ENCODE measurements at places on chromosomes 7 and 10. TPM values are rescaled to one million over a fixed set of nuclear protein-coding genes. Genes with fewer than 3 reads are reported as not detected.

Gene BAZ1B
- 32.5 TPM for polyA plus RNA-seq

Gene TMEM213
- polyA plus RNA-seq, result not detected

DNA sequence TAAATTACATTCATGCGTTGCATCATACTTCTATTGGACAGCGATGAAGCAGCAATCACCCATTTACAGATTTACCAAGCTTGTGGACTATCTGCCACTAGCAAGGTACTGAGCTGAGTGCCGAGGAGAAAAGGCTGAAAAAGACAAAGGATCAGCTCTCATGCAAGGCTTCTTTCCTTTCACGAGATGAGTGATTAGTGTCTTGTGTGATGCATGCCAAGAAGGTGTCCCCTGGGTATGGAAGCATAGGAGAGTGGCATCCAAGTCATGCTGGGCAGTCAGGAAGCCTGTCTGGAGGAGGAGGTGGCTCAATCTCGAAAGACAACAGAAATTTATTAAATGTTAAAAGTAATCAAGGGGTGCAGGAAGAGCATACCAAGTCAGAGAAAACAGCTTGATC lies 40.9 kb downstream of the ACSM6 start:
- H3K4me1 ChIP-seq, result no peaks in the 10 kb centered on the region
- DNase-seq, result no peak
- H3K36me3 ChIP-seq, result no peaks in the 10 kb centered on the region

- DNase-seq, result no peak
- H3K27me3 ChIP-seq, result no peaks in the 10 kb centered on the region
- H3K4me3 ChIP-seq, result no peak overlapping the region
- H3K27ac ChIP-seq, result no peak overlapping the region
- no peaks in the 10 kb centered on the region for H3K4me1 ChIP-seq
Measured at GRCh38 chr10:49009199-49009979, 69.7 kb upstream of the LRRC18 start.

DNA sequence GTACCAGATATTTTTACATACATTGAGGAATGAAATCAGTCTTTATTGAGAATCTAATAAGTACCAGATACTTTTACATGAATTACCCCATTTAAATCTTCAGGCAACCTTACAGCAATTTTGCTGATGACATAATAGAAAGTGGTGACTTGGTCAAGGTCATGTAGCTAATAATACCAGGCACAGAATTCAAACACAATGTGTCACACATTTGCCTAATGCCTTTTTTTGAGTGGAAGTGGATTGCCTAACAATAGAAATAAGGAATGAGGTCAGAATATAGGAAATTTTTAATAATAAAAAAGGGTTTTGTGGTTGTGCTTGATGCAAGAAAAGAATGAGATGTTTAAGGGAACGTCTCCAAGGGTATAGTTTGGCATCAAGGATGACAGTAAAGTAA lies 466.6 kb upstream of the IGFBP3 start:
- H3K36me3 ChIP-seq, result no peaks in the 10 kb centered on the region
- no peaks in the 10 kb centered on the region for H3K27me3 ChIP-seq
- DNase-seq, result no peak
- H3K4me1 ChIP-seq, result no peaks in the 10 kb centered on the region
- no peak overlapping the region for H3K4me3 ChIP-seq

GRCh38 chr10:101576211-101576863 lies 11.7 kb downstream of the POLL start:
- no peak for DNase-seq
- no peak overlapping the region for H3K27ac ChIP-seq
- no peaks in the 10 kb centered on the region for H3K36me3 ChIP-seq
- H3K4me1 ChIP-seq, result no peaks in the 10 kb centered on the region
- no peaks in the 10 kb centered on the region for H3K27me3 ChIP-seq
- no peak overlapping the region for H3K4me3 ChIP-seq

DNA sequence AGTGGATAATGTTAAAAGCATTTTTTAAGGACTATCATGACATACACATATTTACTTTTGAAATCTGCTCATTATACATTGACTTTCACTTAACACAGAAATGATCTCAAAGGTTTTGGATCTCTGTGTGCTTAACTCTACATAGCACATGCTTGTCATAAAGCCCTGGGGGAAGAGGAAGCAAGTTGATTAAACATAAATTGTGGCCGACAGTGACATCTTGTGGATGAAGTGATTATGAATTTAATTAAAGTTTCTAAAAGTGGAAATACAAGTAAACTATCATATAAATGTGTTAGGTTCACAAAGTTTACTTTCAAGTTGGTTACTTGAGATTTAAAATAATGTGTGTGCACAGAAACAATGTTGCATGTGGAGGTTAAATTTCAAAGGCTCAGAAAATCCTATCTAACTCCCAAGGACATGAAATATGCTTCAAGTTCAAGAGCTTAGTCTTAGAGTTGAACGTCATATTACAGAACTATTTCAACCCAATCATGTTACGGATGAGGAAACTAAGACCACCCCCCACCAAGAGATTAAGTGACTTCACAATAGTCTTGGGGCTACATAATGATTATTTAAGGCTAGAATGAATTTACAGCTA lies 1247.8 kb downstream of the GATA3 start:
- no peaks in the 10 kb centered on the region for H3K4me1 ChIP-seq
- H3K4me3 ChIP-seq, result no peak overlapping the region
- H3K27me3 ChIP-seq, result no peaks in the 10 kb centered on the region
- no peaks in the 10 kb centered on the region for H3K36me3 ChIP-seq
- no peak overlapping the region for H3K27ac ChIP-seq

GRCh38 chr10:123154711-123155505 lies 706 bp downstream of the BUB3 start:
- peaks cover 27% of the 10 kb centered on the region for H3K4me1 ChIP-seq
- H3K36me3 ChIP-seq, result no peaks in the 10 kb centered on the region
- no peak for DNase-seq

DNA sequence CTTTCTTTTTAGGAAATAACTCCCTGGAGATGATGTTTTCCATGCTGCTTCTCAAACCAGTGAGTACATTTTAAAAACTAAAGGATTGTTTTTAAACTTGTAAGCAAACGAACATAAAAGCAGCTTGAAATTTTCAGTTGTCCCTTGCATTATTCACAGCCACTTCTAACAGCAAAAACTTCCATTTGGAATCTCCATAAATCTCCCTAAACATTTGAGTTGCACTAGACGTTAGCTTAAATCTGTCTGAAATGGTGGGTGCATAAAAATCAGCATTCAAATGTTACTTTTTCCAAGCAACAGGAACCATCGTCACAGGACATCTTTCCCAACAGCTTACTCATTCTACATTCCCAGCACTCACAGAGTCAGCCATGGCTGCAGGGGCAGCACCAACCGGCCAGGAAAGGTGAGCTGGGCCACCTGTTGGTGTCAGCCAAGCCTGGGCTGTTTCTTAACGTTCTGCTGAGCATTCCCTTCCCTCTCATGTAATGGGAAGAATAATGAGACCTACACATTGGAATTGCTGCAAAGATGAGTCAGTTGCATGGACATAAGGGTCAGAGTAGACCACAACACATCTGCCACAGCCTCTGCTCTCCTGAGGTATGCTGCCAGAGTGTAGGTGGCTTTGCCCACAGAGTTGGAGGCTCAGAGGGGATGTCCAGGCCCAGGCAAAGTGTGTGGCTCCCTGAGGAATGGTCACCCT lies 163.2 kb downstream of the TNS3 start:
- H3K27ac ChIP-seq, result no peak overlapping the region
- no peaks in the 10 kb centered on the region for H3K27me3 ChIP-seq
- no peaks in the 10 kb centered on the region for H3K4me1 ChIP-seq
- no peak for DNase-seq
- H3K4me3 ChIP-seq, result no peak overlapping the region

GRCh38 chr10:61899069-61899531 lies 2.4 kb upstream of the ARID5B start:
- H3K27me3 ChIP-seq, result no peaks in the 10 kb centered on the region
- H3K36me3 ChIP-seq, result peaks cover 12% of the 10 kb centered on the region
- peak overlapping the region; percentile 92 for H3K27ac ChIP-seq
- peaks cover 29% of the 10 kb centered on the region for H3K4me1 ChIP-seq

DNA sequence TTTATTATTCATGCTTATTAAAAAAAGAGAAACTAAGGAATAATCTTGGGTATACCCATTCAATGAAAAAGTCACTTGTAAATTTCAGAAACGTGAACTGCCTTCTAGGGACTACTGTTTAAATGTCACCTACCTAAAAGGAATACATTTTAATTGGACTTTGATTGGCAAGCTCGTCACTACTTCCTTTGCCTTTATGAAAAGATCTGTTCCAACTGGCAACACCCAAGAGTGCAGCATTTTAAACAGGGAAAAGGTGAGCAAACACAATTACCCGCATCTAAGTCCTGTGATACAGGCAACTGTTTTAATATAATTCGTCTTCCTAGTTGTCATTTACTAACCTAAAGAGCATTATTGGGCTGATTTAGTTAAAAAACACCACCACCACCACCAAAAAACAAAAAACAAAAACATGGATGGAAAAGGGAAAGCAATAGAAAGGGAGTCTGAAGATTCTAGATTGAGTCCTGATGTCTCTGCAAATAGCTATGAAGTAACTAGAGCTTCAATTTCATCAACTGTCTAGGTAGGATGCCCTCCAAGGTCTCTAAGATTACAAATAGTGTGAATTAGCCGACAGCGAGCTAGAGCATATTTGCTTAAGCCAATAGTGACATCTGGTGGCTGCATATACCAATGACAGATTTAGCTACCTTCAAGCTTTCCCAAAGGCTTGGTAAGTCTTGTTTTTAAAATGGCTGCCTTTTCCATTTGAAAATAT lies 33.8 kb upstream of the ICA1 start:
- no peak overlapping the region for H3K4me3 ChIP-seq
- H3K36me3 ChIP-seq, result no peaks in the 10 kb centered on the region
- H3K27me3 ChIP-seq, result no peaks in the 10 kb centered on the region
- peak; percentile 44 for DNase-seq
- H3K27ac ChIP-seq, result no peak overlapping the region

DNA sequence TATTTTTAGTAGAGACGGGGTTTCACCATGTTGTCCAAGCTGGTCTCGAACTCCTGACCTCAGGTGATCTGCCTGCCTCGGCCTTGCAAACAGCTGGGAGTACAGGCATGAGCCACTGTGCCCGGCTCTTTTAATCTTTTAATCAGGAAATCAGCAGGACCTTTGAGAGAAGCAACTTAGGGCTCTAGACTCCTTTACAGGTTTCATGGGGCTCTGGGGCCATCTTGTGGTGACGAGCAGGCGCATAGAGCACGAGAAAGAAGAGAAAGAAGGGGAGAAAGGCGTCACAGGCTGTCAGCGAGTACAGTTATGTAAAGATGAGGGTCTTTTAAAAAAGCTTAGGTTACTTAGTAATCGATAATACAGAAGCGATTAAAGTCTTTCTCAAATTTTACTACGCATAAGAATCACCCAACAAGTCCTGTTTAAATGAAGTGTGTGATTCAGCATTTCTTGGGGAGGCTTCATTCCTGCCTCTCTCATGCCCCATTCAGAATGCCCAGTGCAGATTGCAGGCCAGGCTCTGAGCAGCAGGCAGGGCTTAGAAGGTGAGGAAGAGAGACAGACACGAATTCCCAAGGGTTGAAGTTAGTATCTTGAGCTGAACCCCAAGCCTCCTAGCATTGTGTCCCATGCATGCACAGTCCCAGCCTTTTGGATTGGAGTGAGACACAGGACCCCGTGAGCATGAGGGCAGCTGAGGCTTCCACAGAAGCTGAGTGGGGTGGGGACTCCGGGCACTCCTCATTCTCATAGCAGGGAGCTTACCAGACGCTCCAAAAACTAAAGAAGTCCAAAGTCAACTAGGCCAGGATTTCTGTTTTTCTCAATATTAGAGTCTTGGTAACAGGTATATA lies 23.6 kb upstream of the PFKP start:
- no peaks in the 10 kb centered on the region for H3K36me3 ChIP-seq
- H3K27ac ChIP-seq, result no peak overlapping the region
- peak; percentile 23 for DNase-seq
- H3K27me3 ChIP-seq, result no peaks in the 10 kb centered on the region
- H3K4me3 ChIP-seq, result no peak overlapping the region

DNA sequence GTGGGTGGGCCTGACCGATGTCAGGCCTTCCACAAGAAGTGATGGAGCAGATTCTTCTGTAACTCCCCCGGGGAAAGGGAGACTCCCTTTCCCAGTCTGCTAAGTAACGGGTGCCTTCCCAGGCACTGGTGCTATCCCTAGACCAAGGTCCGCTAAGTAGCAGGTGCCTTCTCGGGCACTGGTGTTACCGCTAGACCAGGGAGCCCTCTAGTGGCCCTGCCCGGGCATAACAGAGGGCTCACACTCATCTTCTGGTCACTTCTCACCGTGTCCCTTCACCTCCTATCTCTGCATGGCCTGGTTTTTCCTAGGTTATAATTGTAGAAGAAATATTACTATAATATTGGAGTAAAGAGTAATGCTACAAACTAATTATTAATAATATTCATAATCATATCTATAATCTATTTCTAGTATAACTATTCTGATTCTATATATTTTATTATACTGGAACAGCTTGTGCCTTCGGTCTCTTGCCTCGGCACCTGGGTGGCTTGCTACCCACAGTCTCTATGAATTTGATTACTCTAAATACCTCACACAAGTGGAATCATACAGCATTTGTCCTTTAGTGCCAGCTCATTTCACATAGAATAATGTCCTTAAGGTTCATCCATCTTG lies 1378.7 kb downstream of the XPNPEP1 start:
- H3K4me3 ChIP-seq, result no peak overlapping the region
- no peaks in the 10 kb centered on the region for H3K36me3 ChIP-seq
- no peak overlapping the region for H3K27ac ChIP-seq
- H3K4me1 ChIP-seq, result no peaks in the 10 kb centered on the region
- no peaks in the 10 kb centered on the region for H3K27me3 ChIP-seq
